CD4-positive, alpha-beta T cell treated with Interleukin-15 for 4 hours (primary cell): ENCODE measurements at places on chromosomes 6 and 20.

DNA sequence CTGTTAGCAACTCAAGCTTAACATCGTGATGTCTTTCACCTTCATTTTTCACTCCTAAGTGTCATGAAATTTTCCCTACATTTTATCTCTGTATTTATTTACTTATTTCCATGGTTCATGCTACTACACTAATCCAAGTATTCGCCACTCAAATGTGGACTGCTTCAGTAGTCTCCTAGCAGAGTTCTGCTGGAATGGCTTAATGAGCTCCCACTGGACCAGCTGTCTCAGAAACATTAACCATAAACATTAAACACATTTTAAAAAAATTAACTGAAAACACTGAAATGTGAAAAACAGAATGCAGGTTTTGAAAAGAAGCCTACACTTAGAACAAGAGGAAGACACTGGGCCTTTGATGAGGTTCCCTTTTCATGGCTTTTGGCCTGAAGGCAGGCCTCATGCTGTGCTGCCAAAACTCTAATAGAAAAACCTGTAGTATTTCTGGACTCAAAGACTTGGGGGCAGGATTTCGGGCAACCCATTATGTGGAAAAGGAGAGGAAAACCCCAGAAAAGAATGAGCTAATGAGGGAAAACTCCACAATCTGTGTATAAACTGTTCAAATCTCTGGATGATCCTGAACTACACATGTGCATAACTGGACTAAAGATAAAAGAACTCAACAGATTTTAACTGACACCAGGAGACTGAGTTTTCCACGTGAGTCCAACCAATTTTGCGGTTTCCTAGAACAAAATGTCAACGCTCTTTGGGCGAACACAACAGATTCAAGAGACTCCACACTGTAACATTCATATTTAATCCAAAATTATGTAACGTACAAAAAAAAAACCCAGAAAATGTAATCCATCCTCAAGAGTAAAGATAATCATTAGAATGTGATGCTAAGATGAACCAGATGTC lies 33.0 kb downstream of the SAMD3 start:
- no peak for DNase-seq

GRCh38 chr6:111870742-111871064 lies 2.5 kb downstream of the FYN start:
- DNase-seq: no peak

DNA sequence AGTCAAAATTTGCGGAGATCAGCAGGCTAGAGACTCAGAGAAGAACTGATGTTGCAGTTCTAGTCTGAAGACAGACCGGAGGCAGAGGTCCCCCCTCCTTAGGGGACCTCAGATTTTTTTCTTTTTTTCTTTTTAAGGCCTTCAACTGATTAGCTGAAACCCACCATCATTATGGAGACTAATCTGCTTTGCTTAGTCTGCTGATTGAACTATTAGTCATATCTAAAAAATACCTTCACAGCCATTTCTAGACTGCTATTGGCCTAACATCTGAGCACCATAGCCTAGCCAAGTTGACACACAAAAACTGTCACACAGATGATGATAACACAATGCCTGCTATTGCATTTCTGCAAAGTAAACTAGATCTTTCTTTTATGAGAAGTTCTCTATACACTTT lies 141.1 kb upstream of the TNFAIP3 start:
- DNase-seq: no peak

GRCh38 chr6:107369493-107369892 lies 89.9 kb downstream of the PDSS2 start:
- DNase-seq: no peak

DNA sequence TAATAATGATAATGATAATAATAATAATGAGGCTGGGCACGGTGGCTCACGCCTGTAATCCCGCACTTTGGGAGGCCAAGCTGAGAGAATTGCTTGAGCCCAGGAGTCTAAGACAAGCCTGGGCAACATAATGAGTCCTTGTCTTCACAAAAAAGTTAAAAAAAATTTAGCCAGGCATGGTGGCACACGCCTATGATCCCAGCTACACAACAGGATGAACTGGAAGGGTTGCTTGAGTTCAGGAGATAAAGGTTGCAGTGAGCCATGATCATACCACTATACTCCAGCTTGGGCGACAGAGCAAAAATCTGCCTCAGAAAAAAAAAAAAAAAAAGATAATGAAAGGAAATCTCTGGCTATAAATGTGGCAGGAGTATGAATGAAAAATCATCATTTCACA lies 213.4 kb downstream of the HIVEP2 start:
- DNase-seq: no peak

DNA sequence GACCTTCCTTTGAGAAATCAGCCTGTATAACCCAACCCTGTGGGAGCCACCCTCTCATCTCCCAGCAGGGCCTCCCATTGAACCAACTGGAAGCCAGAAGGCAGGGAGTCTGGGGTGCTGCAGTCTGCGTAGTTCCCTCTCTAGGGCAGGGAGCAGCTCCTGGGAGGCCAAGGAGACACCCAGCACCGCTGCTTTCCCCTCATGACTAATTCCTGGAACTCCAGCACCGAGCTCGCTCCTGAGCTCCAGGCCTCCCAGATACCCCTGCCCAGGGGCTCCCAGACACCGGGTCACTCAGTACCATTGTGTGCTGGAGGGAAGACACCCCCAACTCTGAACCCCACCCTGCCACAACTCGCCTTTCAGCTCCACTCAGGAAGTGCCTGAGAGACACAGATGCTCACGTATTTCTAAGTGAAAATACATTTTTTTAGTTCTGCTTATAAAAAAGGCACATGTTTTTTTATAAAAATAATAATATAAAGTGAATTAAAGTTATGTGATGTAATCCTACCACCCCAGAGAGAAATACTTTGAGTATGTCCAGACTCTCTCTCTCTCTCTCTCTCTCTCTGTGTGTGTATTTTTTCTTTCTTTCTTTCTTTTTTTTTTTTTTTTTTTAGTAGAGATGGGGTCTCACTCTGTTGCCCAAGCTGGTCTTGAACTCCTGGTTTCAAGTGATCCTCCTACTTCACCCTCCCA lies 17.5 kb downstream of the PIM1 start:
- no peak for DNase-seq

DNA sequence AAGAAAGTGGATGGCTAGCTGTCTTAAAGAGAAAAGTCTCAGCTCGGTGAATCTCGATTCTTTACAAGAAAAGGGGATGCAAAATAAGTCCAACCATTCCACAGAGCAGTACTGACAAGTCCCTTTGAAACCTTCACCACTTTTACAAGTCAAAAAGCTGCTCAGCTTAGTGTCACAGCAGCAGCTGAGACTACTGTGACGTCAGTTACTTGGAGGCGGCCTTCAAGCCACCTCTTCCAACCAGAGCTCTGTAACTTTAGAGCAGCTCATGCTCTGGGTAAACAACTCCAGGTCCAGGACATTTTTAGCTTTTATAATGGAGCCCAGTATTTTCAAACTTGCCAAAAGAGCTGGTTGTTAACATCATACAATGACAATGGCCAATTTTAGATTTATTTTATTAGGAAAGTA lies at the start of gene KIAA0408:
TSS of gene KIAA0408 (minus strand) at position 159 of the 411 bp plus-strand sequence. CDS start 5,408 bp downstream, outside the sequence.
- DNase-seq: no peak

DNA sequence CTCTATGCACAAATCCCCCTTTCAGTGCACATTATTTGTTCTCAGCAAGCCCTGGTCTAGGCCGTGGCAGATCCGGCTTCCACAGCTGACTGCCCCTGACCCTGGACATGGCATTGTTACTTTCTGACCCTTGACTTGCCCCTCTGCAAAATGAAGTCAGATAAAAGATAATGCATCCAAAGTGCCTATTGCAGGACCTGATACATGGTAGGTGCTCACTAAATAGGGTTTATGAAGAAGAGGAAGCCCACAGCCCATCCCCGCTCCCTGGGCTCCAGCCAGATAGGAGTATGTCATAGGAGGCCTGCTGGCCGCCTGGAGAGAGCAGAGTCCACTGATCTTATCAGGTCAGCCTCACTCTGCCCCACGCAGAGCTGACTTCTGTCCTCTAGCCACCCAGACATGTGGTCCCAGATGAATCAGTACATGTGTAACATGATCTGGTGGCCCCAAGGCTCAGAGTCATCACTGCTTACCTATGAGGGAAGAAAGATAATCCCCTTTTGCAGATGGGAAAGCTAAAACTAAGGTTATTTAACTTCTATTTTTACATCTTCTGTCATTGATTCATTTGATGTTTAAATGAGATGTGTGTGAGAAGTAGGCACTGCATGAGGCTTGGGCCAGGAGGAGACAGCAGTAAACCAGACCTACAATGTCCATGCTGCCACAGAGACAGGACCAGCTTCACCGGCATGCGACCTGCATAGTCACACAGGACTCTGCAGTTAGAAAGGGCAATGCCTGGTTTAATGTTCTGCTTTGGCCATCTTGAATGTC lies 20.4 kb downstream of the MAFB start:
- no peak for DNase-seq

GRCh38 chr6:105873799-105874198 lies 212.3 kb upstream of the PRDM1 start:
- no peak for DNase-seq

DNA sequence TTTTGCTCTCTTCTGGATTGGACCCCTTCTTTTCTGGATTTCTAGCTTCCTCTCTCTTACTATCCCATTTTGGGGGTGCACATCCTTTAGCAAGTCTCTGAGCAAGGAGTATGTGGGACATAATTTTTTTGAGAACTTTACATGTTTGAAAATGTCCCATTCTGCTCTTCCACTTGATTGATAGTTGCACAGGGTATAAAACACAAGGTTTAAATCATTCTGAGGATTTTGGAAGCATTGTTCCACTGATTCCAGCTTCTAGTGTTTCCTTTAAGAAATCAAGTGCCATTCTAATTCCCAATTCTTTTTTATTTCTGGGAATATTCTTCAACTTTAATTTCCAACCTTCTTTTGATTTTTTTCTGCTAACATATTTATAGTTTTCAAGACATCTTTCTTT lies 60.7 kb downstream of the APCDD1L start:
- no peak for DNase-seq

- DNase-seq: peak; percentile 81
These were observed 14.3 kb downstream of the KLHL31 start for GRCh38 chr6:53651205-53651763.

GRCh38 chr20:22020201-22020600 lies 314.7 kb downstream of the PAX1 start:
- DNase-seq: no peak

DNA sequence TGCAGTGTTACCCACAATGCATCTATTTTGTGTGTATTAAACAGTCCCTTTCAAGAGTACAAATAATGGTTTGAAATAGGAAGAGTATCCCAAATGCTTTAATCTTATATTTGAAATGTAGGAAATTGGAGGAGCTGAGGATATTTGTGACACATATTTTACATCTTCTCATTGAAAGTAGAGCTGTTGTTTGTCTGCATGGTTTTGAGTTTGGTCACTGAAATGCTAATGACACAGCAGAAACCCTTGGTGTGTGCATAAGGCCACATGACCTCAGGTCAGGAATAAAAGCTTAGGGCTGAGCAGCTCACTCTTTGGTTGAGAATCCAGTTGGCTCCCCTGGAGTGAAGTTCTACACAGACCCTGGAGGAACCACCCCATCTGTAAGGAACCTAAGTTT lies 49.8 kb downstream of the TPD52L1 start:
- no peak for DNase-seq

- DNase-seq: no peak
These were observed 181.2 kb upstream of the POU3F2 start for GRCh38 chr6:98653179-98653578.

- no peak for DNase-seq
These were observed 244.4 kb downstream of the SLC24A3 start for GRCh38 chr20:19456595-19457395.

DNA sequence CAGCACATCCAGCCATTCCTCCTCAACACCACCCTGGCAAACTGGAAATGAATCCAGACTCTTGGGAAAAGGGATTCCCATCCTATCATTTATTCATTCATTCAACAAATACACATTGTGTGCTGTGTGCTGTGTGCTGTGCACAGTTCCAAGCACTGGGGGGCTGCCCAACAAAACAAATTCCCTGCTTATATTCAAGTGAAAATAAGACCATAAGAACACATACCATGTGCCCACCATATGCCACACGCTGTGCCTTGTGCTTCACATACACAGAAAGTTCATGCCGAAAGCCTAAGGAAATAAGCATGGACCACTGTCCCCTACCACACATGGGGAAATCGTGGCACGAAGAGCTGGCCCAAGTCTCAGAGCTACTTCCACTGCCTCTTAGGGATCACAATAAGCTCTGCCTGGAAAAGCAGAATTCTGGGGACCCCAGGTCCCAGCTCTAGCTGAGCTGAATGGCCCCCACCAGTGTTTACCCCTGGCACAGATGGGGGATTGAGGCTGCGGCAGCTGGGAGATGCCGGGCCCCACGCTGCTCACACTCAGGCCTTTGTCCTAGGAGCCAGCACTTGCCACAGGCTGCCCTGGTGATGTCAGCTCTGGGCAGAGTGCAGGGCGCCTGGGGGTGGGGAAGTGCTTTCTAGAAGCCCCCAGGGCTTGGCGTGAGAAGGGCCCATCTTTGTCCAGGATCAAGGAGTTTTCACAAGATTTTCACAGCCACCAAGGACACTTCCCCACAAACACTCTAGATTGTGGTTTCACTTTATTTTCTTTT lies 99.6 kb downstream of the PREX1 start:
- DNase-seq: no peak
